ENCODE measurements at places on chromosomes 4 and X.

DNA sequence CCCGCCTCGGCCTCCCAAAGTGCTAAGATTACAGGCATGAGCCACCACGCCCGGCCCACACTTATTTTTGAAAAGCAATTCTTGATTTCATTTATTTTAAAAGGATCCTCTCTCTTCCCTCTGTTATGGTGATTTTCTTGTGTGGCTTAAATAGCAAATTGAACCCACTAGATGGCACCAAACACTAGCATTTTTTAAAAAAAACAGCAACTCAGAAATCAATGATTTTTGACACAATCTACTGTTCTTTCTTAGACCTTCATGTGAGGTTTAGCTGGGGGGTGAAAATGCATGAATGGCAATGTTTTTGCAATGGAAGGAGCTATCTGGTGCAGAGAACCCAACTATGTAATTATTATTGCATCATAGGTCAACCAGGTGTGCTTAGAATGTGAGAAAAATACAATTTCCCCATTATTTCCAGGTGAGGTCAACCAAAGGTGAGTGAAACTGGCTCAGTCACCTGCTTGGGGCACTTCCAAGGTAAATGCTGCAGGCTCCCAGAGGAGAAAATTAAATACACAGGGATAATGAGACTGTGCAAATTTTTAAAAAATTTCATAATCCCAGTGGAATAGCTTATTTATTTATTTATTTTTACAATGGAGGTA is 226.7 kb upstream of the PRKX start:
- no peak for DNase-seq

- DNase-seq = no peak
These were observed 195.8 kb downstream of the CLCN4 start for GRCh38 chrX:10352536-10352935.

DNA sequence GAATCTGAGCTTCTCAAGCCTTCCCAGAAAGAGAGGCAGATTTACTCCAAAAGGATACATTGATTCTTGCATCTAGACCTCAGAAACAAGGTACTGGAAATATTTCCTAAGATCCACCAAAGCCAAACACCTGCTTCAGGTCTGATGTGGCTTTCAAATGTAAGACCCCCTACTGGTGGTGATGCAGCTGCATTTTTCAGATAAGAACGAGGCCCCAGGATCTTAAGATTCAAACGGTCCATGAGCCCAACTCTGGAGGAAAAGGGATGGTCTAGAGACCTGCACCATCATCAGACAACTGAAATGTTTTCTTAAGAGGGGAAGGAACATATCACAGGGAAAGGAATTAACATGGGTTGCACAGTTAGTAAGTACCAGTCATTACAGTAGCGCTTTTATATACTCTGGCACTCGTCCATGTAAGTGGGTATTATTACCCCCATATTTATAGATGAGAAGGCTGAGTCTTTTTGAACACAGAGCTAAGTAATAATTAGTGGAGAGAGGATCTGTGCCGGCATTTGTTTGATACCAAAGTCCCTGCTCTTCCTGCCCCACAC is 73.7 kb downstream of the LEF1 start:
- DNase-seq = no peak

- DNase-seq = no peak
These were observed 33.2 kb downstream of the HMX1 start for GRCh38 chr4:8838296-8838960.

- peak; percentile 40 for DNase-seq
These were observed 4.6 kb downstream of the HCFC1 start for GRCh38 chrX:153966841-153967535.

GRCh38 chrX:80876877-80877276 is 67.2 kb upstream of the BRWD3 start:
- DNase-seq = no peak

- DNase-seq = no peak
These were observed 81.9 kb downstream of the JADE3 start for GRCh38 chrX:46994096-46994495.

DNA sequence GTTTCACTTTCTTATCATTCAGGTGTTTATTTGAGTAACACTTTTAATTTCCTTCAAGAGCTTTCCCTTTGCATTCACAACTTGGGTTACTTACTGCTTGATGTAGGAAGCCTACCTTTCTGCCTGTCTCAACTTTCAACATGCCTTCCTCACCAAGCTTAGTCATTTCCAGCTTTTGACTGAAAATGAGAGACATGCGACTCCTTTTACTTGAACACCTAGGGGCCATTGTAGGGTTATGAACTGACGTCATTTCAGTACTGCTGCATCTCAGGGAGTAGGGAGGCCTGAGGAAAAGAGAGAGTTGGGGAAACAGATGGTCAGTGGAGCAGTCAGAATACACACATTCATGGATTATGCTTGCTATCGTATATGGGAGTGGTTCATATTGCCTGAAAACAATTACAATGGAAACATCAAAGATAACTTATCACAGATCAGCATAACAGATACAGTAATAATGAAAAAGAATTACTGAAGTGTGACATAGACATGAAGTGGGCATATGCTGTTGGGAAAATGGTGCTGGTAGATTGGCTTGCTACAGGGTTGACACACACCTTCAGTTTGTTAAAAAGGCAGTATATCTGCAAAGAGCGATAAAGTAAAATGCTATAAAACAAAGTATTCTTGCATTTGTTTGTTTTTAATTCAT is 25.7 kb downstream of the USP53 start:
- no peak for DNase-seq

- DNase-seq = no peak
These were observed 38.9 kb downstream of the RGS12 start for GRCh38 chr4:3331511-3332394.

- DNase-seq = no peak
These were observed 31.1 kb downstream of the NHSL2 start for GRCh38 chrX:71941776-71942175.

DNA sequence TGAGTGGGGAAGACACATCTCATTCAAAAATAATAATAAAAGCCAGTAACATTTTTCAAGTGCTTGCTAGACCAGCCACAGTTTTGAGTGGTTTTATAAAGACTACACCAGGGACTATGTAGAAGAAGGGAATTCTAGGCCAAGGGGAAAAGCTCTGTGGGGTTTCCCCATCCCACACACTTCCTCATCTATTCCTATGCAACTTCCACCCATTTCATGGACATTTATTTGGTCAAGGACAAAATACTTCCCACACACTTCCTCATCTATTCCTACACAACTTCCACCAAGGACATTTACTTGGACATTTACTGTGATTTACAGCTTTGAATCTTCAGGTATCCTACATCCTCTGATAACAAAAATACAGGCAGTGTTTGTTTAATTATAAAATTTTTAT is 86.5 kb upstream of the KLF3 start:
- no peak for DNase-seq

DNA sequence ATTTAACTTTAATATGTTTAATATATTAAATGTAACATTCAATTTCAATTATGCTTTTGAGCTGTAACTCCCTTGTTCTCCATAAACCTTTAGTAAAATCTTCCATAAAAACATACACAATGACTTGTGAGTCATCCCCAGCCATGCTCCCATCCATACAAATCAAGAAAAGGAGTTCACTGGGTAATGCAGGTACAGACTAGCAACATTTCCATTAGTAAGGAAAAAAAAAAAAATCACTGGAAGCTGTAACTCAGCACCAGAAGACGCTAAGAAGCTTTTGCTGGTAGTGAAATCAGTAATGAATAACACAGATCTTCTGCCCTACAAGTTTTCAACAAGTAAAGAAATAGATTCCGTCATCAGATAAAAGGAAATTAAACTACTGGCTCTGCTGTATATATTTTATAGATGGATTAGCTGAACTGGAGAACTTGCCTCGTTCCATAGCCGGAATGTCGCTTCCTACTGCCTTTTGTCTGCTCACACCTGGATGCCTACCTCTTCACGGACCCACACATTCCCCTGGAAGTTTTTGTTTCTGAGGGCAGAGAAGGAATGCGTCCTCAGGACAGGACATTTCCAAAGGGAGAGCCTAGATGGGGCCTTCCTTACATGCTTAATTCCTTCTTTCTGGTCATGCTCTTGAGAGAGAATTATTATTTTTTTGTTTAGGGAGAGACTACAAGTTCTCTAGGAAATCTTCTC is 298.4 kb upstream of the ANKRD50 start:
- DNase-seq = no peak

- no peak for DNase-seq
These were observed 140.3 kb downstream of the FRYL start for GRCh38 chr4:48639807-48640206.

DNA sequence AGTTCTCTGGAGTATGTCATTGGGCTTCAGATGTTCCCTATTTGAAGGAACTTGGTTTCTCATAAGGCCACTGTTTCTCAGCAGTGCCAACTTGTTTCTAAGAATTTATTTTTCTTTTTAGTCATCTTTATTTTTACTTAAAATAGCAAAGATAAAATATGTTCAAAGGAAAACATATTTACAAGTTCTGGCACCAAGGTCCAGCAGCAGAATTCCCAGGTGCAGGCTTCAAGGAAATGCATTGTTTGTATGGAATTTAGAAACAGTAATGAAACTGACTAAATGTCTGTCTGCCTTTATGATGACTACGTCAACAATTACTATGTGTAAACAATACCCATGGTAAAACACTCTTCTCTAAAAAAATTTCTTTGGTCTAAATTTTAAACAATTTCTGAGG is 109.6 kb downstream of the IL15 start:
- DNase-seq = no peak

GRCh38 chrX:58025979-58026378 is 115.7 kb upstream of the ZXDA start:
- no peak for DNase-seq

DNA sequence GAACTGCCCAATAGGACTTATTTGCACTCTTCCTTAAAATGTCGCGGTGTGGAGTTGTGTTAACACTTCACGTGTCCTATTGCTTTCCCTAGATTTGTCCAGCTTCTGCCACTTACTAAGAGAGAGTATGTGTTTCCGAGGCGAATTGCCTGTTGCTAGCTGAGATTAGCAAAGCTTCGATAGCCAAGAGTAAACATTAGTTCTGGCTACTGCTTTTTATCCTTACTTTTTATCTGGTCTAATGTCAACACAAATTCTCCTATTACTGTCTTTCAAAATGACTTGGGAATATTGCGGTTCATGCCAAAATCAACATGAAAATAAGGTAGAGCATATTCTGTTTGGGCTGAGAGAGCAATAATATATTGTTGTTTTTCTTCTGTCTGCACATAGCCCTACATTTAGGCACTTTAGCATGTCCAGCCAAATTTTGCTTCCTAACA is 90.4 kb upstream of the VEGFC start:
- DNase-seq = no peak

DNA sequence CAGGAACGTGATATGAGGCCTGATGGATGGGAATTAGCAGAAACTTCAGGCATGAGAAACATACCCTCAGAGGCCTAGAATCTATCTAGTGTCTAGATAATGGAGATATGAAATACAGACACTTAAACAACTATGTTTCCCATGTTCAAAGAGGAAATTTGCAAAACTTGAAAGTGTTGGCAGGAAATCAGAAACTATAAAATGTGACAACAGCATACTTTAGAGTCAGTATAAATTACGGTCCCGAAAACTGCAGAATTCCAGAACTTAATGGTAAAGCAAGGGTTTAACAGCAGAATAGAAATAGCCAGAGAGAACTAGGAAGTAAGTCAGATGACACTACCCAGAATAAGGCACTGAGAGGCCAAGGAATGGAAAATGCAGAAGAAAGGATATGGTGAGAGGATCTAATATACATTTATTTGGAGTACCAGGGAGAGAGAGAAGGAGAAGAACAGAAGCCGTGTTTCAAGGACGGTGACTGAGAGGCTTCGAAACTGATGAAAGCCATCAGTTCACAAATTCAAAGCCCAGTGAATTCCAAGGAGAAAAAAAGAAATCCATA is 7.4 kb downstream of the HTT-AS start:
- no peak for DNase-seq

GRCh38 chr4:68734095-68734494 is 63.6 kb upstream of the UGT2B15 start:
- no peak for DNase-seq

DNA sequence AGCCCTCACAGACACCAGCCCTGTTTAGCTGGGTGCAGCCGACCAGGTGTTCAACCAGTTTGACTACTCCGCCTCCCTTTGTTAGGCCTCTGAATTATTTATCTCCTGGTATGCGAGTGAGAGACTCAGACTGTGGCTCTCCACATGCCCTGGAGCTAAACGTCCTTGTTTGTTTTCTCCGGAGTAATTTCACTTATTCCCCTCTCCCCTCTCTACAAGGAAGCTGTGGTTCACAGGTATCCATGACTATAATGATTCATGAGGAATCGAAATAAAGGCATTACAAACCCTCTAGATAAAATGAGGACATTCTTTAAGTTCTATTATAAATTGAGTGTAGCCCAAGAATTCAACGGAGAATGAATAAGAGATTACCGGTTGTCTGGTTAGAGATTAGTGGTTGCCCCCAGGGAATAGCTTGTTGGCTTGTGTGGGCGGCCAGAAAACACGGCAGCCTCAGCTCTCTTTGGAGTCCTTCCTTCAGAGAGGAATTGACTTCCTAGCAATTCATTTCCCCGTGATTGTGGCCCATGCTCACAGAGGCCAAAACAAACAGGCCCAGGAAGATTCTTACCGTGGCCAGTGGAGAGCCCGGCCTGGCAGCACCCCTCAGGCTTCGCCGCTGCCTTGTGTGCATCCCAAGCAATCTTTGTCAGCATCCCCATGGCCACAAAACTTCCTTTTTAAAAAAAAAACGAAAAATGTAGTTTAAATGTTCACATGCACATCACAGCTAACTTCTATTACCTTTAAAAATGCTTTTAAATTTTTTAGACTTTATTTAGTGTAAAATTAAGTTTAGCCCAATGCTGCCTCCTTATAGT is 60.2 kb upstream of the CBR4 start:
- no peak for DNase-seq

GRCh38 chrX:716136-716535 is 85.5 kb downstream of the SHOX start:
- DNase-seq = no peak

DNA sequence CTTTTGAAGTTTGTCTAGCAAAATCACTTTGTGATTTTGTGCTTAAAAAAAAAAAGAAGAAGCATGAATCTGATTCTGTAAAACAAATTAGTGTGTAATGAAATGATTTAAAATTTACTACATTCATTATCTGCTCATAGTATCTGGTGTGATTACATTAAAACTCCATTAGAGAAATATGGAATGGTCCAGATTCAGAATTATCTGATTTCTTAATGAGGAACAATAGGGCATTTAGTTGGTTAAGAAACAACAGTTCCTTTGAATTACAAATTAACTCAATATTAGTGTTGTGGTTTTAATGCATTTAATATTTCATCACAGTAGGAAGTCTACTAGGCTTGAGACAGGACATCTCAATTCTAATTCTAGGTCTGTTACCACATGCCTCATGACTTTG is 57.9 kb upstream of the PDHA1 start:
- DNase-seq = no peak
